IPS-NIHi11 (cell line): ENCODE measurements at places on chromosomes 5 and 9.

- DNase-seq = no peak
Measured at GRCh38 chr9:78073722-78074121, 42.1 kb upstream of the GNAQ start.

- DNase-seq = no peak
Measured at GRCh38 chr5:176614805-176615478, 5.0 kb upstream of the GPRIN1 start.

DNA sequence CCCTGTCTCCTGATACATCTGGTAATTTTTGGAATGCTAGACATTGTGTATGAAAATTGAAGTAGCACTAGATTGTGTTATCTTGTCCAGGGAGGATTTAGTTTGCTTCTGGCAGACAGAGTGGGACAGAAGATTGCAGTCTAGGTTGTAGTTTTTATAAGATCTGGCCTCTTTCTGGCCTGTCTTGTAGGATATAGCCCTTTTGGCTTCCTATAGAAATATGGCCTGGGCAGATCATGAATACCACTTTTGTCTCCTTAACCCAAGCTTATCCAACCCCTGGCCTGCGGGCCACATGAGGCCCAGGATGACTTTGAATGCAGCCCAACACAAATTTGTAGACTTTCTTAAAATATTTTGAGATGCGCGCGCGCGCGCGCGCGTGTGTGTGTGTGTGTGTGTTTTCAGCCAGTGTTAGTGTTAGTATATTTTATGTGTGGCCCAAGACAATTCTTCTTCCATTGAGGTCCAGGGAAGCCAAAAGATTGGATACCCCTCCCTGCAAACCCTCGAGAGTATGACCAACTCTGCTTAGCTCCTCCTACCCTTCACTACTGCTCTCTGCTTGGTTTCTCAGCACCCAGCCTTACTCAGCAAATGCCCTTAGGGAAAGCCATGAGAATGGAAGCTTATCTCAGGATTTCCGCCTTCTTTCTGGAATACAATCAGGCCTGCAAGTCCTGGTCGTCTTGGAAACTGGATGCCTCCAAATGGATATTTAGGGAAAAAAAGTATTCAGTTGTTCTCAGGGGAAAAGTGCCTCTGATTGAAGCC, 26.5 kb downstream of the ANKRD33B start:
- DNase-seq = peak; percentile 80

GRCh38 chr9:118959366-118959765, 409.9 kb downstream of the BRINP1 start:
- no peak for DNase-seq

DNA sequence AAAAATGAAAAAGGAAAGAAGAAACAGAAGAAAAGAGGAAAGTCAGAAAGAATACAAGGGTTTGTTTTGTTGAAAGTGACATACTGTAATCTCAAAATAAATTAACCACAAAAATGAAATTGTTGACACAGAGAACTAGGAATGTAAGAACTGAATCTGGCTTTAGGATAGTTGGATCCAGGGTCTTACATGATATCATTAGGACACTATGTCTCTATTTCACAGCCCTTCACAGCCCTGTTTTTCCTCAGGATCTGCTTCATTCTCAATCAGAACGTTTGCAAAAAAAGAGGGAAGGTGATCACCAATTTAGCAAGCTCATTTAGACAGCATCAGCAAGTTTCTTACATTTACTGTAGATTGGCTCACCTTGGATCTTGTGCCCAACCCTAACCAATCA, 188.5 kb upstream of the NREP start:
- no peak for DNase-seq

GRCh38 chr9:82998409-82998808, 64.5 kb downstream of the RASEF start:
- no peak for DNase-seq

DNA sequence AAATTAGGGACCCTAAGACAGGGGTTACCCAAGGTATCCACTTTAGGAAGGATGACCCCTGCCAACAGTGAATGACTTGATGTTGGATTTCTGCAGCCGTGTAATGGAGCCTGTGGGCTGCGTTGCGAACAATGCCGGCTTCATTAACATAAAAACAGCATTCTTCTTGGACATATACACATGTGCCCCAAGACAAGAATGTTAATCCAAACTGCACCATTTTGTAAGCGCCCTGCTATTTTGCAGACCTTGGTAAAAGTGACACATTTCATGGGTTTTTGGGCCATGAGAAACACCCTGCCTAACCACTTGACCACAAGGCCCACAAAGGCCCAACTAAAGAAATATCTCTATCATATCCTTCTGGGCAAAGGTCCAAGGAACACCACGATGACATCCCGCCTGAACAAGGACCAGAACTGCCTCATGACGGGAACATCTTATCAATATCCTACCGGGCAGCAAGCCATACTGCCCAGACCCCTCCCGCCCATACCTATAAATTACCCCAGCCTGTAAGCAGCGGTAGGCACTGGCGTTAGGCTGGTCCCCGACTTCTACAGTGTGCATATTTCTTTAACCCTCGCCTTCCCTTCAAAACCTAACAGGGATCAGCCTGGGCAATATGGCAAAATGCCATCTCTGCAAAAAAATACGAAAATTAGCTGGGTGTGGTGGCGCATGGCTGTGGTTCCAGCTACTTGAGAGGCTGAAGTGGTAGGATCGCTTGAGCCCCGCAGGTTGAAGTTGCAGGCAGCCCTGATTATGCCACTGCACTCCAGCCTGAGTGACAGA, 9.7 kb upstream of the PDCD1LG2 start:
- DNase-seq = no peak

GRCh38 chr5:1951165-1951816, 68.6 kb upstream of the IRX4 start:
- no peak for DNase-seq

GRCh38 chr5:77669677-77670076, 31.2 kb upstream of the OTP start:
- DNase-seq = no peak

DNA sequence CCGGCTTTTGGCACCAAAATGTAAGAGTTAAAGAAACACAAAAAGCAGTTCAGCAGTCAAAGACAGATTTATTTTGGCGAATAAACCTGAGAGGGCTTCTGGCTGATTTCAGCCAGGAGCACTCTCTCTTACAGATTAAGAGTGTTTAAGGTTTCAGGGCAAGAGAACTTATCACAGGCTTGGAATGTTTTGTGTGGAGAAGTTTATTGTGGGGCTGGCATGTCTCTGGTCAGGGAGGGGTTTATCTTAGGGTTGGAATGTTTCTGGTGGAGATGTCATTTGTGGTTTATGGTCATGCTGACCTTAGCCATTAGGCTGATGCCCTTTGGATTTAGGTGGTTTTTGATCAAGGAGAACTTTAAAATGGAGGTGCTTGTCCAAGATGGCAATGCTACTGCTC, 622.3 kb upstream of the PTPRD start:
- no peak for DNase-seq

DNA sequence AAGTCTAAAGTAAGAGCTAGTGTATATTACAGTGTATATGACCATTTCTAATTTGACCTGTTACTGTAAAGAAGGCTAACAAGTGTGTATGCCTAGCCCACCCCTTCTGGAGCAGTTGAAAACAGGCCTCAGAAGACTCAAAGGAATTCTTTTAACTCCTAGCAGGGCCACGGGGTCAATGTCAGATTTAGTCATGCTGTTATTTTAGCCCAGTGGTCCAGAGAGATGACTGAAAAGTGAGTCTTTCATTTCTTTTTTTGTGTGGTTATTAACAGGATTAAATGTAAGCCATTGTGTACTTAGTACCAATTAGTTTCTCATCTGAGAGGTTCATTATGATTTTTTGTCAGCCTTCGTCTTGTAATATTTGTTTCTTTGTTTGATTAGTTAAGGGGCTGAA, 24.4 kb downstream of the ZCCHC7 start:
- peak; percentile 15 for DNase-seq

DNA sequence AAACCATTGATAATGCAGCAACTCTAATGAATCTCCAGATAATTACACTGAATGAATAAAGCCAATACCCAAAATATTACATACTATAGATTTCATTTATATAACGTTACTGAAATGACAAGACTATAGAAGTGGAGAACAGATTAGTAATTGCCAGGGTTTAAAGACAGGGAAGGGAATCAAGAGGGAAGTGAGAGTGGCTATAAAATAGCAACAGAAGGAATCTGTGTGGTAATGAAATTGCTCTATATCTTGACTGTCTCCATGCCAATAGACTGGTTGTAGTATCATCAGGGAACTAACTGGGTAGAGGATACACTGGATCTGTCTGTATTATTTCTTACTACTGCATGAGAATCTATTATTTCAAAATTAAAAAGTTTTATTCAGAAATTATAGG, 396.5 kb upstream of the RPS23 start:
- DNase-seq = no peak

DNA sequence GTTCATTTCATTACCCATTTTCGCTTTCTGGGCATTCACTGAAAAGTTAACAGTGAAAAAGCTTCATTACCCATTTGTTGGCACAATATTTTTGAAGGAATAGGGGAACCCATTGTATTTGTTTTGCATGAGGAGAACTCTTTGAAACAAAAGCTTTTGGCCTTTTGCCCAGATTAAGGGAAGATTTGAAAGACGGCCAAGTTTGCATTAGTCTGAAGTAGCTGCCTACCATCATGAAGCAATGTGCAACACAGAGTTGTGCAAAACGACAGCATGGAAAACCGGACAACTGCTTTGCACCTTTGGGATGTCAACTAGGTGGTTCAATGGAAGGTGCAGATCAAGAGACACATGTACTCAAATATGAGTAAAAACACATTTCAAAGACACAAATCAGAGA, 84.9 kb downstream of the TRPM3 start:
- DNase-seq = peak; percentile 14

DNA sequence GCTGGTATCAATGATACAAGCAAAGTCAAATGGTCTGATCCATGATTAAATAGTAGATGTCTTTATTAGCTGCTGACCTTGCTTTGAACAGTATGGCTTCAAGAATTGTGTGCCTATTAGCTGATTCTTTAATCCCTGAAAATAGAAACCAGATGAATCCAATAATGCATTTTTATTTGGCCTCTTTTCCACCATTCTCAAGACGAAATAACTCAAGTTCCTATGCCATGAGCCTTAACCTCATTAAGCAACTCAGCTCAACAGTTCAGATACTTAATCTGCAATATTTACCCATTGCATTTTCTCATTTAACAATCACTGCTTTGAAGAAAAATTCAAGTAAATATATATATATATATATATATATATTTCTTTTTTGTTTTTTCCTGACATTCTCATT, 588.6 kb upstream of the MEF2C start:
- no peak for DNase-seq

- DNase-seq = no peak
Measured at GRCh38 chr5:65871182-65871581, 55.2 kb upstream of the ERBIN start.

DNA sequence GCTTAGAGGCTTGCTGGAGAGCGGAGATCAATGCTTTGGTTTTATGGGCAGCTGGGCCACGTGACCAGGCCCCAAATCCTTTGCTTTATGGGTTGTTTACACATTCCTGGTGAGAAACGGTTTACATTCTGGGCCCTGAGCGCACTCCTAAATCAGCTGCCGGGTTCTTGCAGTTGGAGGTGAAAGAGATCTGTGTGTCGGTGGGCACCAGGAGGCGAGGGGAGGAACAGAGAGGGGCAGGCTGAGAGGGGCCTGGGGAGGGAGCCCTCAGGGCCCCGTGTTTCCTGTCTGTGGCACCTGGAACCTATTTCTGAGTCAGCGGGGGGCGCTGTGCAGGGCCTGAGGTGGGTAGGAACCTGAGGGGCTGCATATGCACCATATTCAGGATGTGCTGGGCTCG, 63.5 kb upstream of the HAND1 start:
- DNase-seq = peak; percentile 88

DNA sequence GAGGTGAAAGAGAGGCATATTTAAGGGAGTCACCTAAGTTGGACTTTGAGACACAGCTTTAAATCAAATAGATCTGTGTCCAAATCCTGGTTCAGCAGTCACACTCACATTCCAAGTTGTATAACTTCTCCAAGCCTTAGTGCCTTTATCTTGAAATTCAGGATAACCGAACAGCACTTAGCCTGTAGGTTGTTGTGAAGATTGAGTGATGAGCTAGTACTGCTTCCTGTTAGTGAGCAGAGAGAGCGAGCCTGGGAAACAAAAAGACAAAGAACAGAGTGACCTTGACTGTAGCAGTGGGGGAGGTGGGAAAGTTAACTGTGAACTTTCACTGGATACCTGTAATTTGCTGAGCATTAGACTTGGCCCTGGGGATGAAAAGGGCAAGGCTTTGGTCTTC, 22.4 kb downstream of the MAML1 start:
- peak; percentile 41 for DNase-seq

DNA sequence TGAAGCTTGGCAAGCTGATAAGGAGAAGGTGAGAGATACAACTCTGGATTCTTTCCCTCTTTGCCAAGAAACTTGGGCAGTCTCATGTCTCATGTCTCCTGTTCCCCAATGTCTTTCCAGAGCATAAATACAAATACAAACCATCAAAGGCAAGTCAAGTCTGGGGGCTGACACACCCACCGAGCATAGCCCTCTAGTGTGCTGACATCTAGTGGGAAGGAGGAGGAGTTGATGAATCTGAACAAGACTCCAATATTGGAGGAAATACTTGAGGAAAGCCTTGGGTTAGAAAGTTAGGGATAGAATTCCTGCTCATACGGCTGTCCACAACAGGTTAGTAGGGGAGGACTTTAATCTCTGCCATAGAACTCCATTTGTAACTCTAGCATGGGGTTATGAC, 8.6 kb downstream of the MLANA start:
- peak; percentile 44 for DNase-seq

- peak; percentile 2 for DNase-seq
Measured at GRCh38 chr9:38243993-38244392, 148.5 kb upstream of the ALDH1B1 start.

GRCh38 chr9:104027295-104027694, 66.8 kb upstream of the SMC2 start:
- DNase-seq = no peak

GRCh38 chr9:37921546-37922300, 17.8 kb upstream of the SLC25A51 start:
- no peak for DNase-seq

- DNase-seq = no peak
Measured at GRCh38 chr9:87237336-87237735, 260.3 kb upstream of the DAPK1 start.

DNA sequence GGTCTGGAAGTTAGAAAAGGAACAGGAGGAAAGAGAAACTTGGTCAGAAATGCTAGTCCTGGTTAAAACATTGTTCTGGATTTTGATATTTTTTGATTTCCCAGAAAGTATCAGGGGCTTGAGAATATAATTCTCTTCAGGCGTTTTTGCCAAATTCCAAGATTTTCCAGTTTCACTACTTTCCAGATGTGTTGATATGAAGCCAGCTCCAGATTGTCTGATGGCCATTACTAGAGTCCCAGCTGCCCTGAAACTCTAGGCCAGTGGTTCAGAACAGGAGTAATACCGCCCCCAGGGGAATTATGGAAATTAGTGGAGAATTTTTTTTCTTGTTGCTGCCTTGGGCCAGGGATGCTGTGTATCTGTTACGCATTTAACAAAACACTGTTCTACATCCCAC, 88.6 kb downstream of the KCNN2 start:
- DNase-seq = no peak

GRCh38 chr5:153711755-153712154, 221.3 kb downstream of the GRIA1 start:
- DNase-seq = no peak
